Activated CD4-positive, alpha-beta T cell treated with anti-CD3 and anti-CD28 coated beads, Interleukin-2, amount 50 U/mL, for 1 hour (primary cell): ENCODE measurements at places on chromosomes 5 and 9.
A peak's percentile ranks its signal among the peaks of the same experiment; 100 is the strongest.

- DNase-seq = no peak
Observed at GRCh38 chr5:174731214-174732035, 7.0 kb downstream of the MSX2 start.

DNA sequence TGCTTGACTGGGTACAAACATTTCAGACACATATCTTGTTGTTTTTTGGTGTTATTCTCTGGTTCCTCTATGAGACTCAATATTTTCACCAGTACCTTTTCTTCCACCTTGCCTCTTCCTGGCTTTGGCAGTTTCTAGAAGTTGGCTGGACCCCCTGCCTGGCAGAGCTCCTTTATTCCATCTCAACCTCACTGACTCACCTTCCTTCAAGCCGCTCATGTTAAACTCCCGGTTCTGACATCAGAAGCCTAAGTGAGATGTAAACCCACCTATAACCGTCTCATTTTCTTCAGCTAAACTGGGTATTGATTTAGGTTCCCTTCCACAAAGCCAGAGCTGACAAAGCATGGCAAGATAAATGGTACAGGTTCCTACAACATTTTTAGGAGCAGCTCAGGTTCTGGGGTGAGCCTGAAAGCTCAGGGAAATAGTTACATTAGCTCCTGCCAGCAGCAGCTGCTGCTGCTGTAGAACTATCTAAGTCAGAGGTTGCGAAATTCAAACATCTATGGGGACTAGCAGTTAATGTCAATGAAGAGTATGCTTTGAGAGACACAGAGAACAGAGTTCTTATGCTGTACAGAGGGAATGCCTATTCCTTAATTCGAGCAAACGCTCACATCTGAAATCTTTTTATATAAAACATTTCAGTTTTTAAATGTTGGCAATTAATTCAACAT, 197.1 kb upstream of the NR3C1 start:
- no peak for DNase-seq

DNA sequence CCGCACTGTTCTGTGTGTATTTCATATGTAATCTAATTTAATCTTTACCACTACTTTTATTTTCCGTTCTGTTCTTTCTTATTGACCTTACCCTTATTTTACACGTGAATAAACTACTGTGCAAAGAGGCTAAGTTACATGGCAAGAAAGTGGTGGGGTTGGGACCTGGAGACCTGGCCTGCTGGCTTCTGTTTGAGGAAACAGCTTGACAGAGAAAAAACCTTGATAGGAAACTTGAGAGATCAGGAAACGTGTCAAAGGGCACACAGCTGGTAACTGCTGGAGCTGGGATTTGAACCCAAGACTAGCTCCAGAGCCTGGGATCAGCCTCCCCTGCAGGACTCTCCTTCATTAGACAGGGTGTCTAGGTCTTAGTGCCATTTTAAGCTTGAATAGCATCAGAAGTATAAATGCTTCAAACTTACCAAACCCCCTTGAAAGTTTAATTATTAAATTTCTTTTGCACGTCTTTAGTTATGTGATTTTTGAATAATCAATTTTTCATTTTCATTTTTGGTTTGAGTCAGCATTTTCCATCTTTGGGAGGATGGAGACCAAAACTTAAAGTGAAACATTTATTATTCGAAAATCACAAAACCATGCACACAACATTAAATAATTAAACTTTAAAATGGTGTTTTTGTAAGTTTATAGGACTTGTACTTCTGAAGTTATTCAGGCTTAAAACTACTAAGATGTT, 129.5 kb downstream of the RGS3 start:
- no peak for DNase-seq

DNA sequence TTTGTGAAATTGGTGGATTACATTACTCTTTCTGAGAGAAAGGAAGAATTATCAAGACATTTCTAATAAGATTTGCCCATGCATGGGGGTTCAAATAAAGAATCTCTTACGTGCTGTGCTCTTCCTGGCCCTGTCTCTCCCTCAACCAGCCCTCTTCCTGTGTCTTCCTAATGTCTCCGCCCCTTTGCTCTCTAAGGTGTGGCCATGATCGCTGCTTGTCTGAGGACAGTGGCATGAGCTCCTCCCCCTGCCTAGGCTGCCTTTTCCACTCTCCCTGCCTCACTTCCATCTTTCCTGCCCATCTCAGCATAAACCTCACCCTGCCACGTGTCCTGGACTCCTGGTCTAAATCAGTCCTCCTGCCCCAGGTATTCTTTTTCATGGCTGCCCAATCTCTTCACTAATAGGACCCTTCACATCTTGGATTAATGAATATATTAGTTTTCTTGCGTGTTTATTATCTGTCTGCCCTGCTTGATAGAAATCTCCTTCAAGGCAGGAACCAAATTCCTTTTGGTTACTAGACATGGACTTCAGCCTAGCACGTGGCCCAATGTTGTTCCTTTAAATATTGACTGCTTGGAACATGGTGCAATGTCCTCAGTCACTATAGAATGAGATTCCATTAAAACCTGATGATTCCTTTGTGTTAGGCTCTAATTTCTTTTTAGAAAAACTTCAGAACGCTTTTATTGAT, 122.3 kb downstream of the MTRR start:
- no peak for DNase-seq

GRCh38 chr9:551986-552929, 289.2 kb upstream of the DMRT1 start:
- DNase-seq = no peak

- DNase-seq = no peak
Observed at GRCh38 chr5:52457810-52458209, 329.9 kb upstream of the ITGA1 start.

- DNase-seq = no peak
Observed at GRCh38 chr9:22405869-22406659, 40.6 kb upstream of the DMRTA1 start.

DNA sequence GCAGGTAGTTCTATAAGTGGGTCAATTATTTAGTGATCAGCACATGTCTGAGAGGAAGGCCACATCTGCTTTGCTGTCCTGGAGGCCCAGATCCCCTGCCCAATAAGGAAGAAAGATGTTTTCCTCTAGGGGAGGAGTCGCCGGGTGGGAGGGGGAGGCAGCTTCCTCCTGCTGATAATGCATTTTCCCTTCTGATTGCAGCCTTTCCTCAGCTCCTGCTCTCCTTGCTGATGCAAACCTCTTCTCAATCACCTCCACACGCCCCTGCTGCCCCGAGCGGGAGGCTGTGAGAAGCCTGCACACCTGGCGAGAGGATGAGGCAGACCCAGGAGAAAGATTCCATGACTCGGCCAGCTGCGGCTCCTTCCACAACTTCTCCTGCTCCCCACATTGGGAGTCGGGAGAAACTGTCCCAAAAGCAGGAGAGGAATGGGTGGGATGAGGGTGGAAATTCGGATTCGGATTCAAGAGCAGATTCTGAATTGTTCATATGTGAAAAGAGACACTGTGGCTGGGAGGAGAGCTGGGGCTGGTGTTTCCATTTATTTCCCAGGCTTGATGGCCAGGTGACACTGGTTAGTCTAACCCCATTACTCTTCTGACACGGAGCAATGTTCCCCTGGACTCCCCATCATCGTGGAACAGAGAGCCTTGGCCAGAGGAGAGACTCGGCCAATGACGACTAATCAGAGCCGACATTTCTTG, 6.8 kb upstream of the NTNG2 start:
- no peak for DNase-seq

DNA sequence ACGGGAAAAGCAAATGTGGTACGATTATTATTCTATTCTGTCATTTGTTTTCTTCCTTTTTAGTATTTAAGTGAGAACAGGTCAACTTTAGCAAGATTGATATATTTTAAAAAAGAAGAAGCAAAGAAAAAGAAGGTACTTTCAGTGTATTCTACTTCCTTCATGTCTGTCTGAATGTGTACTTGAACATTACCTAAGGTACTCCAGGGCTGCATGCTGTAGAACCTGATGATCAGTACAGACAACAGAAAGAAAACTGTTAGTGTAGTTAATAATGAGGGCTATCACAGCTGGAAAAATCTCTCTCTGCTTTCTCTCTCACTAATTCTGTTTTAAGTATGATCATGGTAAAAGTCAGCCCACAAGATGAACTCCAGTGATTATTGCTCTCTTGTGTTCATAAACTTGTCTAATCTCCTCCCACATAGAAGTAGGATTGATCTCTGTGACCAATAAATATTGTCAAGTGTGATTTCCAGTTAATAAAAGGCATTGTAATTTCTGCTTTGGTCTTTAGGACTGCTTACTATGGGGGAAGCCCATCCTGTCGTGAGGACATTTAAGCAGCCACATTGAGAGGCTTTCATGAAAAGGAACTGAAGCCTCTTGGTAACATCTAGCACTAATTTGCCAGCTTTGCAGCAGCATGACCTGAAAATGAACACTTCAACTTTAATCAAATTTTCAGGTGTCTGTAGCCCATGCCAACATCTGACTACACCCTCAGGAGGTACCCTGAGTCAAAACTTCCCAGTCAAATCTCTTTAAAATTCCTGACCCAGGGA, 864.0 kb upstream of the ACO1 start:
- no peak for DNase-seq

- no peak for DNase-seq
Observed at GRCh38 chr9:134693011-134693410, 51.4 kb downstream of the COL5A1 start.

- DNase-seq = no peak
Observed at GRCh38 chr9:121634329-121635261, 16.8 kb upstream of the DAB2IP start.

- no peak for DNase-seq
Observed at GRCh38 chr5:74200560-74200959, 440.0 kb downstream of the ENC1 start.

DNA sequence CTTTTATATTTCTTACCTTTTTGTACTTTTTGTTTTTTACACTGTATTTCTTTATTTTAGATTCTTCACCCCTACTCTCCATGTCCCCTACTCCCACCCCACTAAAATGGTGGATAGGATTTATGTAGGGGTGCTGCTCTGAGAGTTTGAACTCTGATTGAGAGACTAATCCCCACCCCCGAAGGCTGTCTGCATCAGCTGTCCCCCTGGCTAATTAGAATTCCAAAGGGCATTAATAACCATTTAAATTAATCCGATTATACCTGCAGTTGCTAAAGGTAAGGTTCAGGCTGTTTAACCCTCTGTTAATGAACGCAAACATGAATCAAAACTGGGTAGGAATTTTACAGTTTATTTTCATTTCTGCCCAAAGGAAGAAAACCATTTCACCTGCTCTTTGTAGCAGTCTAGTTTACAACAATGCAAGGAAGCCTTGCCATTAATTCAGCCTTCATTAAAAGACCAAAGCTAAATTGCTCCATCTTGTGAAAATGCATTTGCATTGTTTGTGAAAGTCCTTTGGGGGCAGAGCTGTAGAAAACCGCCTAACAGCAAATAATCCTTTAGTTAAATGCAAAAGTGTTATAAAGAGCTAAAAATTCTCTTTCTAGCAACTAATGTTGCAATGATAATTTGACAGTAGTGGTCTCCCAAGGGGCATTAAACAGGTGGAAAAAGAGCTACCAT, 71.2 kb downstream of the ZCCHC7 start:
- DNase-seq = no peak

DNA sequence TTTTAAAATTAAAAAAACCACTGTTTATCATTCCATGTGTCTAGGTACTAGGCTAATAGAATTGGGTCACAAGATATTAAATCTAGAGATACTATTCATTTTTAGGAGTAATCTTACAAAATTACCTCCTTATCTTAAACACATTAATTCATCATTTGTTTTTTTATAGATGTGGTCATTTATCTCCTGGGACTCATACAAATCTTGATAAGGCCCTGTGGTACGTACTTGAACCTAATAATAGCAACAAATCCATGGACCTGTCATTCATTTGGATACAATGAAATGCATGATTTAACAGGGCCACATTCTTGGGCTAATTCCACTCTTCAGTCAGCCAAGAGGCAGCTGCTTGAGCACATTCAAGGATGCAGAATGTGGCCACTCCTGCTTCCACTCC, 66.4 kb upstream of the MARCHF11 start:
- DNase-seq = no peak

DNA sequence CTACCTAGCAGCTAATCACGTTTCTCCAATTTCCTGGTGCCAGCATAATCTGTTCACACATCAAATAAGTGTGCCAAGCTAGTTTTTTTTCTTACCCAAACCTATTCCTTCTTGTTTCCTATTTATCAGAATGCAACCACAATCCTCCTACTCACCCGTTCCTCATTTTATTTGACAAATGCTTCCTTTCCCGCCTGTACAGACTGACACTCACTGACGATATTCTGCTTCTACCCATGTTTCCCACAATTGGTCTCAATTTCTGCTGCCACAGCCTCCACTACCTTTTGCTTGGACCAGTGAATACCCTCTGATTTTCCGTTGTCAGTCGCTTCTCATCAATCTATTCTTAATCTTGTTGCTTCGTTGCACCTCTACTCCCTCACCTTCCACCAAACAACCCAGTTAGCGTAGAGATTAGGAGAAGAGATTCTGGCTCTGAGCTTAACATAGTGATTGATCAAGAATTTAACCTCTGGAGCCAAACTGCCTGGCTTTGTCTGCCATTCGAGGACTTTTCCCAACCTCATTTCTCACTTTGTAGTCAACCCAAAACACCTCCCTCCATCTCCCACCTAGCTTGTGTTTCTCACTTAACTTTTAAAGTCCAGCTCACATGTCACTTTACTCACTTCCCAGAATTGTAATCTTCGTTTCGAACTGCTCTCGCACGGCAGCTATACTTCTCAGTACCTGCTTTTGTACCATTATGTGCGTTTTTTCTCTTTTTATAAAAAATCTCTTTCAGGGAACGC, 729 bp upstream of the TMEM38B start:
- no peak for DNase-seq

GRCh38 chr9:33452828-33453271, 5.5 kb upstream of the AQP3 start:
- DNase-seq = peak; percentile 41

- DNase-seq = no peak
Observed at GRCh38 chr5:90680921-90681563, 122.4 kb downstream of the ADGRV1 start.

GRCh38 chr9:116596646-116597045, 90.5 kb upstream of the TRIM32 start:
- DNase-seq = no peak

GRCh38 chr5:55880453-55880852, 29.3 kb downstream of the IL31RA start:
- no peak for DNase-seq

- DNase-seq = no peak
Observed at GRCh38 chr9:129822898-129823541, 916 bp downstream of the TOR1A start.

- DNase-seq = no peak
Observed at GRCh38 chr5:150429410-150429873, 16.7 kb upstream of the CD74 start.

GRCh38 chr9:72506615-72507014, 14.8 kb upstream of the TMC1 start:
- DNase-seq = no peak

DNA sequence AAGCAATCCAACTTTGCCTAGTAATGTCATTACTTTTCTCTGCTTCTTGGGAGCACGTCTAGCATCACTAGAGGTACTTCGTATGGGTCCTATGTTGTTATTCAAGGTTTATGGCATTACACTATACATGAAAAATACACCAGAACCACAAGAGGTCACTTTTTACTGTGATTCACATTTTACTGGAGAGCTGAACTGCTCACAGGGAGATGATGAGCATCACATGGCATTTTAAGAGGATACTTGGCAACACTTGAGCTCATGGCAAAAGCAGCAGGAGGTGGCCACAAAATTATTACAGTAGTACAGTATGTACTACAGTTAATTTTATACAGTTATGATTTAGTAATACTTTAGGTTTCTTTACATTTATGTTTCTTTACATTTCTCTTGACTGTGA, 223.4 kb downstream of the PARP8 start:
- DNase-seq = no peak

- no peak for DNase-seq
Observed at GRCh38 chr5:30994176-30994575, 199.3 kb upstream of the CDH6 start.

- no peak for DNase-seq
Observed at GRCh38 chr5:17796757-17797396, 162.6 kb downstream of the TAF11L14 start.
